ENCODE measurements at places on chromosomes 16 and 17.

- no peak for DNase-seq
Measured at GRCh38 chr16:82626791-82627261, at the start of gene CDH13. TSS of gene CDH13 (plus strand) at chr16:82626969.

DNA sequence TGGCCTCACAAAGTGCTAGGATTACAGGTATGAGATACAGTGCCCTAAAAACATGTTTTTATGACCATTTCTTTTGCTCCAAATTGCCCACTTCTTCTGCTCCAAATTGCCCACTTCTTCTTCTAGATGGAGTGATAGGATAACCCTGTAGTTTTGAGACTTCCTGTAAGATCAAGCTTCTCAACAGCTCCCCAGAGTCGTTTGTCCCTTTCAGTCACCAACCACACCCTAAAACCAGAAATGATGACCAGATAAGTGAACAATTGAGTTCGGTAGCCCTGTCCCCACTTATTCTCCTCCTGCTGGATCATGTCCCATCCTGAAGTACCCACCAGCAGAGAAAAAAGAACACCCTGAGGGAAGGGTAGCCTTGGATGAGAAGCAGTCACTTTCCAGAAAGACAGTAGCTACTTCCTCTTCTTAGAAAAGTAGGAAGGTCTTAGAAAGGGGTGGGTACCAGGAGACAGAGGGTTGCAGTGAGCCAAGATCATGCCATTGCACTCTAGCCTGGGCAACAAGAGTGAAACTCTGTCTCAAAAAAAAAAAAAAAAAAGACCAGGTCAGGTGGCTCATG is 2.5 kb downstream of the ODAD4 start:
- peak; percentile 43 for DNase-seq

GRCh38 chr17:62617894-62618472 is 9.5 kb upstream of the MRC2 start:
- no peak for DNase-seq

- DNase-seq: no peak
Measured at GRCh38 chr17:45114117-45114932, 18.0 kb downstream of the PLCD3 start.

DNA sequence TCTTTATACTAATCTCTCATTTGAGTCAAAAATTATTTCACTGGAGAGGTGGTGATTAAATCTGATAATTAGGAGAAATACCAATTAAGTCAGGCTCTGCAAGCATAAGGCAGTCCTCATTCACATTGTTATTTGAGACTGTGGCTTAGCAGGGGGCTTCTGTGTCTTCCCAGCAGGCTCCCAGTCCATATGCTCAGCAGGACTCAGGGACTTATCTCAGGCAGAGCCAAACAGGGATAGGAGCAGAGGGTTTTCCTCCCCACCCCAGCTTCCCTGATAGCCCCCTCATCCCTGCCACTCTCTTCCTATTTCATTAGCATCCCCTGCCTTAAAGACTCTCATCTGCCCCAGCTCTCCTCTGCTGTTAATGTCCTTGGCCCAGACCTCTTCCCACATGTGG is 104.3 kb upstream of the DNAH9 start:
- no peak for DNase-seq

DNA sequence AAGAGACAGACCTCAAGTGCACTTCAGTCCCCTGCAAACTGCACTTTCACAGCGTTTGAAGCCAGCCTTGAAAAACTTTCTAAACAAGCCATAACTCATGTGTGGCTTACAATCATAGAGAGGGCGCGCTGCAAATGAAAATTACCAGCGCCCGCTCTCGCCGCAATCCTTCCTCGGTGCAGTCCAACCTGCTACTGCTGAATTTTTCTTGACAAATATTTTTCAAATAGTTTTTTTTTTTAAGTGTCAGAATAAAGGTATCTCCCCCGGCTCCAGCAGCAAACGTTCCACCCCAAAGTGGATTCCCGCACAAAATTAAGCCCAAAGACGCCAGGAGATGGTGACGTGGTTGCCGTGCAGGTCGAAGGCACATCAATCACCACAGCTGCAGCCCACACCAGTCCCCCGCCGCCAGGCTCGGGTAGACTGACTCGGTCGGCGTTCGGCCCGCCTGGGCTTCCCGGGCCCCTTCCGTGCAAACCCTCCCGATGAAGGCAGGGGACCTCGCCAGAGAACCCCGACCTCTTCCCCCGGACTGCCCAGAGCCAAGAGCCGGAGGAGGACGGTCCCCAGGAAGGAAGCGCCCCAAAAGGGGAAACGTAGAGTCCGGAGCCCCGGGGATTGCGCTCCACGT is 630 bp downstream of the GRB2 start:
- DNase-seq: peak; percentile 37

All from hematopoietic multipotent progenitor cell treated with erythropoietin and hydrocortisone succinate and interleukin-3 and kit ligand, for 15 days (in vitro differentiated cells).